ENCODE measurements at places on chromosomes 16 and 17.

GRCh38 chr17:64781810-64782555 lies 119.9 kb upstream of the SMURF2 start:
- DNase-seq = no peak

DNA sequence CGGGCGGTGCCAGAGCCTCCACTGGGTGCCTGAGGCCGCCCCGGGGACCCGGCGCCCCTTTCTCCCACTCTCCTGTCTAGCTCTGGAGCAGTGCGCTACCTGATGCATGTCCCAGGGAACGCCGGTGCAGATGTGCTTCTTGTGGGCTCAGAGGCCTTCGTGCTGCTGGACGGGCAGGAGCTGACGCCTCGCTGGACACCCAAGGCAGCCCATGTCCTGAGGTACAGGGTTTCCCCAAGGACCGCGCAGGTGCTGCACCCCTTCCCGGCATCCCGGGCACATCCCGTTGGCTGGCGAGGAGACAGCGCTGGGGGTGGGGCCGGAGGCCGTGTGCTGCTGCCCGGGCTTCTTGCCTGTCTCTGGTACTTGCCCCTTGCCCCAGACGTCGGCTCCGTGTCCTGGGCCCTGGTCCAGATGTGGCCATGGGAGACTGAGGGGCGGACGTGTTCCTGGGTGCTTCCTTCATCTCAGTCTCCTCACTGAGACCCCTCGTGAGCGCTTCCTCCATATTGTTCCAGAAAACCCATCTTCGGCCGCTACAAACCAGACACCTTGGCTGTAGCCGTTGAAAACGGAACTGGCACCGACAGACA lies 12.5 kb downstream of the RGS11 start:
- no peak for DNase-seq

- DNase-seq = no peak
These were observed 436.8 kb downstream of the CA10 start for GRCh38 chr17:51721730-51722129.

GRCh38 chr16:53695070-53695469 lies 8.6 kb downstream of the RPGRIP1L start:
- no peak for DNase-seq

DNA sequence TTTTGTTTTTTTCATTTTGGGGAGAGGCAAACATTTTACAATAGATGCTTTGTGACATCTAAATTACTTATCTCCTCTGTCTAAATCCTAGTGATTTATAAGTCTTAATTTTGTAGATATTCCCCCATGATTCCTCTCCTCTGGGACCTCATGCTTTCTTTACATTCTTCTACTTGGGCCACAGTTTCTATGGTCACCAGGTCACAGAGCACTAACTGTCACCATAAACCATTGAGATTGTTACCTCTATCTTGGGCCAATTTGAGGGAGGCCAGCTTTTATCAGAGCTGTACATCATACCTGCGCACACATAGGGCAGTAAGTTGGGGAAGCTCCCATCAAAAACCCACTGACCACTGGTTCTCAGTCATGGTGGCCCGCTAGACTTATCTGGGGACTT lies 582.1 kb upstream of the SALL1 start:
- DNase-seq = no peak

- DNase-seq = no peak
These were observed 32.3 kb downstream of the DDX19A start for GRCh38 chr16:70378869-70379493.

GRCh38 chr16:17769065-17769464 lies 298.3 kb upstream of the XYLT1 start:
- no peak for DNase-seq

- no peak for DNase-seq
These were observed 55.9 kb upstream of the MGAT5B start for GRCh38 chr17:76812263-76812662.

GRCh38 chr17:55441544-55441943 lies 19.9 kb upstream of the MMD start:
- no peak for DNase-seq

GRCh38 chr16:76577003-76577402 lies 299.8 kb downstream of the CNTNAP4 start:
- no peak for DNase-seq

DNA sequence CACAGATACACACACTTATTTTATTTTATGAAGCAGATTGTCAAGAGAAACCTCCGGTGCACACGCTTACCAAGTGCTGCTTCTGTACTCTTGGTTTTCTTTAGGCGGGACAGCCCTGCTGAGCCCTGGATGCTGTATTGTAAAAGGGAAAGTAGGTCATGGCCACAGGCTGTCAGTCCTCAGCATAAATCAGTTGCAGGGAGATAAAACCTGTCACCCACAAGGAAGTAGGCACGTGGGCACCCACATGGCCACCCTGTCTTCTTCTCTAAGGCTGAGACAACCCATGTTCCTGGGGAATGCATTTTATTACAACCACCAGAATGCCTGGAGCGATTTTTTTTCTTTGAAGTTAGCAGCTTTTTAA lies 59.3 kb downstream of the ASIC2 start:
- DNase-seq = no peak

DNA sequence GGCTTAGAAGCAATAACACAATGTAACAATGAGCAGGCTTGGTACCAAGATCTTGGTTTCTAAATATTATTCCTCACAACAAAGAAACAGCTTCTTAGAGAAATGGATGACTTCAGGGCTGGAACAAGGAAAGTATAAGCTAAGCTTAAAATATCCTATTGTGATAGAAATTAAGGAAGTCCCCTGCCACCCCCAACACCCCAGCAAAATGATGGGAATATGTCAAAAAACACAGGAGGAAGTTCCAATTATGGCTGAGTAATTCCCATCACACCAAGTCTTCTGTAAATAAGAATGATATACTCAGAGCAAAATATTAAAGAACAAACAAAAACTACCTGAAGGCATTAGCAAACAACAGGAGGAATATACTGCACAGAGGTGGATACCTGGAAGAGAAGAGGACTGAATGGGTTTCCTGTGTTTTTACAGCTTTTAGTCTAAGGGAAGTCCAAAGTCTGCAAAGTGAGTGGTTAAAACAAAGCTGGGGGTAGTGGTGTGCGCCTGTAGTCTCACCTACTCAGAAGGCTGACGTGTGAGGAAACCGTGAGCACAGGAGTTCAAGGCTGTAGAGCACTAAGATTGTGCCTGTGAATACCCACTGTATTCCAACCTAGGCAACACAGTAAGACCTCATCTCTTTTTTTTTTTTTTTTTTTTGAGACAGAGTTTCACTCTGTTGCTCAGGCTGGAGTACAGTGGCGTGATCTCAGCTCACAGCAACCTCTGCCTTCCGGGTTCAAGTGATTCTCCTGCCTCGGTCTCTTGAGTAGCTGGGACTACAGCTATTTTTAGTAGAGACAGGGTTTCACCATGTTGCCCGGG lies 17.1 kb upstream of the ATP6V0A1 start:
- DNase-seq = no peak

DNA sequence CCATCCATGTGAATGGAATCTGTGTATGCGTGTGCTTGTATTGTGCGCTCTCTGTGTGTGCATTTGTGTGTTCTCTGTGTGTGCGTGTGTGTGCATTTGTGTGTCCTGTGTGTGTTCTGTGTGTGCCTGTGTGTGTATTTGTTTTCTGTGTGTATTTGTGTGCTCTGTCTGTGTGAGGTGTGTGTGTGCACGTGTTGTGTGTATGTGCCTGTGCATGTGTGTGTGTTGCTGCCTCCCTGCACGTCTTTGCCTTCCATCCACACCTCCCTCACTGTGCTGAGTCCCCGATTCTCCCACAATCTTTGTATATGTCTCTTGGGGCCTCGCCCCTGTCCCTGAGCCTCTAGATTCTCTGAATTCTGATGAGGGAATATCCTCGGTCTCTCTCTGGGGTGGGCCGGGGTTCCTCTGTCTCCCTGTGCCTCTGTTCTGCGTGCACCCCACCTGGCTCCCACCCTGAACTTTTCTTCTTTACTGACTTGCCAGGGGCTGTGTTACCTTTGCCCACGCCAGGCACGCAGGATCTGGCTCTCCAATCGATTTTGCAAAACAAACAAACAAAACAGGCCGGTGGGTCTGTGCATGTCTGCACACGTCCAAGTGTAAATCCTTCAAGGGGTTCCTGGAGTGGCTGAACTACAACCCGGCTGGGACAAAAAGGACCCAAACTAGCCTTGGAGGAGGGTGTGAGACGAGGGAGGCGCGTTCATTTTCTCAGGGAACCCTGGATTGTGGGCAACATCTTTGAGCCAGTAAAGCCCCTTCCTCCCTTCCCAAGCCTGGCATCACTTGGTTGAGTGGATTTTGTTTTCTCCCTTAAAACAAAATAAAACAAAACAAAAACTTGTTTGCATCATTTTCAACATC lies 8.1 kb upstream of the FOXF1 start:
- peak; percentile 66 for DNase-seq

GRCh38 chr17:61657338-61657737 lies 66.3 kb upstream of the NACA2 start:
- DNase-seq = no peak

DNA sequence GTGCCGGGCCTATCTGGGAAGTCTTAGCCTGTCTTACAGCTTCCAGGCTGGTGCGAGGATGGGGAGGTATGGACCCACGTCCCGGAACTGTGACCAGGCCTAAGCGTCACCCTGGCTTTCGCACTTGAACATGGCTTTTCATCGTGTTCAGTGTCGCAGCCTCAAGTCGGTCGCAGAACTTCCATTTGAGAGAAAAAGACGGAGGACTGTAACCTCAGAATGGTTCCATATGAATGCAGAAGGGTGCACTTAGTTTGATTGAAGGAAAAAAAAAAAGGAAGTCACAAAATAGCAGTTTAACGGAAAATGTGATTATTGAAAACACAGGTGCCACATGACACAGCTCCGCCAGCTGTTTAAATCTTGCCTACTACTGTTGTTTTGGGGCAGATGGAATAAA lies 30.2 kb upstream of the JPT2 start:
- DNase-seq = no peak

DNA sequence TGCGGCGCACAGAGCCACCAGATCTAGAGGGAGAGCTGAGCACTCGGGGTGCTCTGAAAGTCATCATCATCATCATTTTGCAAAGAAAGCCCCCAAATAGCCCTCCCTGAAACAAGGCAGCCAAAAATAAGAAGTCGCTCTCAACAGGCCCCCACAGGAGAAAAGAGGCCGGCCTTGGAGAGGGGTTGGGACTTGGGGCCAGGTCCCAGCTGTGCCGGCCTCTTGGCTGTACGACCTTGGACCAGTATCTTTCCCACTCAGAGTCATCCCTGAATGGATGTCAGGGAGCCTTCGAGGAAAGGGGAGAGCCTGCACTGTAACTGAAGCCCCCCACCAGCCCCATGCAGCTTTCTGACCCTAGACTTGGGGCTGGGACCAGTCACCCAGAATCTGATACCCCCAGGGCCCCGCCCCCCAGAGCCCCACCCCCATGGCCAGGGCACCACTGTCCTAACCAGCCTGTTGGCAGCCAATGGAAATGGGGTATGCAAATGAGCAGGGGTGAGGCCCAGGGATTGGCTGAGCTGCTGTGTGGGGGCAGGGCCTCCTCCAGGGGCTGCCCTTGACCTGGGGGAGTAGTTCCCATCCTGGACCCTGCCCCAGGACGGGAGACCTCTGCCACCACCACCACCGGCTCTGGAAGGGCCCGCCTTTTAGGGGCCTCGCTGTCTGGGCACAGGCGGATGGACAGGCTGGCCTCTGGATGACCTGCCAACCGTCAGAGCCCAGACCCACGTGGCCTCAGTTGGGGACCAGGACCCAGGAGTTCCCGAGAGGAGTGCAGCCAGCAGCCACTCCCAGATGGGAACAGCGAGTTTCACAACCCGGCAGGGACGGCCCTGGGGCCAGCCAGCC lies 15.4 kb downstream of the ZFPM1 start:
- DNase-seq = no peak

GRCh38 chr17:46147296-46147695 lies 45.9 kb downstream of the KANSL1 start:
- no peak for DNase-seq

- DNase-seq = no peak
These were observed 81.5 kb downstream of the VPS53 start for GRCh38 chr17:633133-633532.

- no peak for DNase-seq
These were observed 2.2 kb downstream of the RAB40B start for GRCh38 chr17:82696259-82696658.

DNA sequence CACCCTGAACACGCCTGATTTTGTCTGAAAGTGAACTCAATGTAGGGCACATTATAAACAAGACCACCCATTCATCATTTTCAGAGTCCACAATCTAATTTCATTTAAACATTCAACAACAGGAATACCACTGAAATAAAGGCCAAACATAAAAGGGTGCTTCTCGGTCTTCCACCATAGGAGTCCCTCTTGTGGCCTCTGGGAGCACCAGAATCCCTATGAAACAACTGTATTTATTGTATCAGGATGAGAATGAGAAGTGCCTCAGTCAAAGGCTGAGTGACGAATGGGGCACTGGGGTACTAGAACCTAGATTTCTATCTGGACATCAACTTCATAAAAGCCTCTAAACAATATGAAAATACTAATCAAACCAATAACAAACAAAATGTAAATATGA lies 40.4 kb downstream of the NXPH3 start:
- no peak for DNase-seq

GRCh38 chr17:39737760-39738567 lies at the start of gene GRB7:
Gene GRB7, plus strand, starts transcription at chr17:39737938. Its CDS starts 4,364 bp downstream, at chr17:39742302.
- peak; percentile 80 for DNase-seq

- DNase-seq = no peak
These were observed 12.9 kb downstream of the COL1A1 start for GRCh38 chr17:50188531-50188920.

DNA sequence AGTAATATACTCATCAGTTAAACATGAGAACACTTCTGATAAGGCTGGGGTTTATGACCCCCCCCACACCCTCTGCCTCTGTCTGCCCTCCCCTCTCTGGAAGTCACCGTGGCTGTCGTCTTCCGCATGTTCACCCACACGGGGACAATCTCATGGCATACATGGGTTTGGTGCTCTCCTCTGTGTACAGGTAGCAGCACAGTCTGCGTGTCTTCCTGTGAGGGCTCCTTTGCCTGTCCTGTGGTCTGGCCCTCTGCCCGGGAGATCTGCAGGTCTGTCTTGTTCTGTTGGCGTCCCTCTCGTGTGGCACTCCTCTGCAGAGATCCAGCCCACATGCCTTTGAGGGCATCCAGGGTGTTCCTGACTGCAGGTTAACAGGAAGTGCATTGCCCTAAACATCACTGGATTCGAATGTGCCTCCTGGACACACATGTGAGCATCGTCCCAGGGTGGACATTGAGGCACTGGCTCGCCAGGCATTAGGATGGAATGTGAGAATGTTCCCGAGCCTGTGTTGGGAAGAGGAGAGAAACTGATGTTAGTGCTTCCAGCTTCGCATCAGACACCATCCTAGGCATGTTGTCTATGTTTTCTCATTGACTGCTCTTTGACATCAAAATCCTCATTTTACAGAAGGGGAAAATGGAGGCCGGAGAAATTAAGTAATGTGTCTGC lies 54.5 kb downstream of the NKD1 start:
- DNase-seq = no peak

GRCh38 chr16:24013864-24014645 lies 178.3 kb downstream of the PRKCB start:
- DNase-seq = peak; percentile 12
